Activated CD4-positive, alpha-beta T cell treated with anti-CD3 and anti-CD28 coated beads, Interleukin-2, amount 50 U/mL, for 24 hours (primary cell): ENCODE measurements at places on chromosomes 5 and 9.

DNA sequence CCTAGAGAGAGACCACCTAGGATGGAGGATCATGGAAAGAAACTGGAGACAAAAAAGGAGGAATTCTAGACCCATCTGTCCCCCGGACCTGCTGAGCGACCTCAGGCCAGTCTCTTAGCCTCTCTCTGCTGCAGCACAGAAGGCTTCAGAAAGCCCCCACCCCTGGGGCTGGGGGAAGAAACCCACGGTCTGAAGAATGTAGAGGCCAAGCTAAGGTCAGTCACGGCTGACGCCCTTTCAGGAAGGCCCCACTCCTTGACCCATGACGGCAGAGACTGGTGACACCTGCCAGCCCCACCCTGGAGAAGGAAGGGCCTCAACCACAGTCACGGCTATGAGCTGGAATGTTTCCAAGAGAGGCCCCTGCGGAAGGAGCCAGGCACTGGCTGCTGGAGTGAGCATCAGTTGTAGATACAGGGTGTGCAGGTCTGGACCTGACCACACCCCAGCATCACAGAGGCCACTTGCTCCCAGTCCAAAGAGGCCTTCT is 120.5 kb upstream of the BOD1 start:
- no peak for DNase-seq

DNA sequence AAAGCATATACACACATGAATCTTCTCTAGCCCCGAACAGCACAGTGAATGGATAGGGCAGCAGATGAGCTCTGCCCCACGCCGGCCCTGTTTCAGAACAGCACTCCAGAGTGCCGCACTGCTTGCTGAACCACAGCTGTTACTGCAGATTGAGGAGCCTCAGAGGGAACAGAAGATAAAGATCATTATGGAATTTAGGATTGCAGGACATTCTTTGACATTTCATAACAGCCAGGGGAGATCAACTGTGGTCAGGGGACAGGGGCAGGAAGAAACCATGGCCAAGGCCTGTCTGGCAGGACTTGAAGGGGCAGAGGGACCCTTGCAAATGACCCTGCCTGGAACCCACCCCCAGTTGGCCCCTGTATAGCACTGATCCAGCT is 20.6 kb downstream of the IRF1 start:
- no peak for DNase-seq

- DNase-seq: no peak
These were observed 6.4 kb downstream of the FPGS start for GRCh38 chr9:127809002-127809539.

- no peak for DNase-seq
These were observed 29.8 kb downstream of the TARS1 start for GRCh38 chr5:33470544-33470943.

DNA sequence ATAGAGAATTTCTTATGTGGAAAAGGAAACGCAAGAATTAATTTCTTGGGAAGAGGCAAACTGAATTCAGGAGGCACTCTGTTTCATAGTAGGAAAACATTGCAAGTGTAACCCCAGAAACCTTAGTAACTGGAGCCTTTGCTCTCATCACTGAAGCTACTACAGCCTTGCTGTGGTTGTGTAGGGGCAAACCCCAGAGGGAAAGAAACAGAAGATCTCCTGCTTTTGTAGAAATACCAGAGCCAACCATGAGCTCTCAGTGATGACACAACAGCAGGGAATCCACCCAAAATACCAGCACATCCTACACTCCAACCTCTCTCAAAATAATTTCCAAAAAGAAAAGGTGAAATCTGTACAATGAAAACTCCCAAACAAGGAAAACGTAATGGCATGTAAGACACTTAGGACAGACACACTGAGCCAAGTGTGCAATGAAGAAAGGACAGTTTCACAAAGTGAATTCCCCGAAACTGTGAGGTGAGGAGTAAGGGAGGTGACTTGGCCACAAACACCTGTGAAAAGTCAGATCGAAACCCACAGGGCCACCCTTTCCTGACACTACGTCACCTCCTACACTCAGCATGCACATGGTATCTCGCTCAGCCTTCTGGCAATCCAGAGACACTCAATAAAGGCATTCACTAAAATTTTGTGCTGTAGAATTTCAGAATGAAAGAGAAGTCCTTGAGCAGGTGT is 8.5 kb upstream of the ACSL6 start:
- peak; percentile 77 for DNase-seq

GRCh38 chr9:131807144-131807983 is 67.5 kb upstream of the RAPGEF1 start:
- DNase-seq: no peak

DNA sequence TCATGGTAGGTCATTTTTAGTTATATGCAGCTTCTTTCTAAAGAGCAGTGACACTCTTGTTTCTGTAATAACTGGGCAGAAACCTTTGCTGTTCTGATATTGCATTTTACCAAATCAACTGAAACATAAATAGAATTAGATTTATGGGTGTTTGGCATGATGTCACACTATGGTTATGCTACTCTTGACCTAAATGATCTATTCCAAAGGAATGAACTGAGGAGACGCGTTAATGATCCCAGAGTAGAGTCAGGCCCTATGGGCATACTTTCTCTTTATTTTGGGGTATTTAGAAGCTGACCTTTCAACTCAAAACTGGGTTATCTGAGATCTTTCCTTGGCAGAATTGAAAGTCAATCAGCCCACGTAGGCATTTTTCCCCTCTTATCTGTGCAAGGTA is 146.8 kb upstream of the ADAMTSL1 start:
- no peak for DNase-seq

GRCh38 chr5:142852416-142853198 is 82.4 kb downstream of the ARHGAP26 start:
- DNase-seq: no peak

DNA sequence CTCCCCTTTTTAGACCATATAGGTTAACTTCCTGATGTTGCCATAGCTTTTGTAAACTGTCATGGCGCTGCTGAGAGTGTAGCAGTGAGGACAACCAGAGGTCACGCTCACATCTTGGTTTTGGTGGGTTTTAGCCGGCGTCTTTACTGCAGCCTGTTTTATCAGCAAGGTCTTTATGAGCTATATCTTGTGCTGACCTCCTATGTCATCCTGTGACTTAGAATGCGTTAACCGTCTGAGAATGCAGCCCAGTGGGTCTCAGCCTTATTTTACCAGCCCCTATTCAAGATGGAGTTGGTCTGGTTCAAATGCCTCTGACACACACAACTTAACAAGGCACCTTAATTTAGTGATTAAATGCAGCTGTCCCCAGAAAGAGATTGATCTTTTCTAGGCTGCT is 23.9 kb upstream of the KDM4C start:
- DNase-seq: no peak

DNA sequence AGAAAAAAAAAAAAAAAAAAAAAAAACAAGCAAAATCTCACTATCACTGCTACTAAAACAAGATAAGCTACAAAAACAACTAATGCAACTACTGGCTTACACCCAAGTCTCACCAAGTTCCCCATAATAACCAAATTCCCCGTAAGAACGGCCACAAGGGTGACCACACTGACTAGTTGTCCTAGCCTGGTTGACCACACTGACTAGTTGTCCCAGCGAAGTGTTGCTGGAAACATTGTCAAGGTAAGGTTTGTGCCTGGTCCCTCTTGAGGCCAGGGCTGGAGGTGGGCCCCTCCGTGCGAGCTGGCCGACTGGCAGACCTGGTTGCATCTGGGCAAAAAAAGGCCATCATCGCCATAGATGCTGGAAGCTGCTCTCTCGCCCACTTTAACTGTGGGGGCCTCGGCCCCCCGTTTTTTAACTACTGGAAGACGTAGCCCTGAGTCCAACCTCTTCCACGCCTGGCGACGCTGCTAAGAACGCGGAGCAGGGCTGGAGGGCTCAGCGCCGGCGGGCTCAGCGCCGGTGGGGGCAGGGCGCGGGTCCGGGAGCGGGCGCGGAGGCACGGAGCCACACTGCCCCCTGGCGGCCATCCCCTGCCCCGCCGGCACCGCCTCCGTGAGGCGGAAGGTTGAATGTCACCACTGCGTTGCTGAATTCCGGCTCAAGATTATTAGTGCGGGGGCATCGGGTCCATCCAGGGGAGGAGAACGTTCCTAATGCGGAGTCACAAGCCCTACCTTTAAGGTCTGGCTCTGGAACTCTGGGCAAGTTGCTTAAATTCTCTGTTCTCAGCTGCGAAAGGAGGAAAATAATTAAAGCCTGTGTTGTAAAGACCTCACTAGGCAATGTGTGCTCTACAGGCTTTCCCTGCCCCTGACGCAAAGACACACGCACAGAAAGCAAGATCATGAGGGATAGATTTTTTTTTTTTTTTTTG is 84.0 kb downstream of the HSD17B3 start:
- DNase-seq: peak; percentile 65

DNA sequence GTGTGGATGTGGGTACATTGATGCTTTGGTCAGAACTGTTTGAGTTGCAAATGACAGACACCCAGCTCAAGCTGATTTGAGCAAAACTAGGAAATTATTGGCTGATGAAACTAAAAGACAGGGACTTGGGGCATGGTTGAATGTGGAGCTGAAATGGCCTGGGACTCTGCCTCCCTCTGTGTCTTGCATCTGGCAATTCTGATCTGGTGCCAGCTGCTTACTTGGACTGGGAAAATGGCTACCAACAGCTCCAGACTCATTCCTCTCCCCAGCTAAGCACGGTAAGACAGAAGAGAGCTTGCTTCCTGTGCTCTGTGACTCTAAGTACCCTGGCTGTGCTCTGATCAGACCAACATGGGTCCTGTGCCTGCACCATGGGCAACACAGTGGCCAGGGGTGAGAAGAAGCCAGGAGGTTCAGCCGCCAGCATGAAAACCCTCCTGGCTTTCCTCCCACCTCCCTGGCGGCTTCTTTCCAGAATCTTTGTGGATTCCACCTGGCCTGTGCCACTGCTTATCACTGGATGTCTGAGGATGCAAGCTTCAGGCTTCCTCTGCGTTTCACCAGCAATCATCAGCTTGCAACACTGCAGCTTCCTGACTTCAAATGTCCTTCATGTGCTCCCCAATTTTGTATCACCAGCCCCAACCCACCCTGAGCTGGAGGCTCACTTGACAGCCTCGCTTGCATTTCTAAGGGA is 44.1 kb downstream of the C5orf15 start:
- no peak for DNase-seq

- no peak for DNase-seq
These were observed 510.1 kb downstream of the NR2F1-AS1 start for GRCh38 chr5:93070938-93071337.

DNA sequence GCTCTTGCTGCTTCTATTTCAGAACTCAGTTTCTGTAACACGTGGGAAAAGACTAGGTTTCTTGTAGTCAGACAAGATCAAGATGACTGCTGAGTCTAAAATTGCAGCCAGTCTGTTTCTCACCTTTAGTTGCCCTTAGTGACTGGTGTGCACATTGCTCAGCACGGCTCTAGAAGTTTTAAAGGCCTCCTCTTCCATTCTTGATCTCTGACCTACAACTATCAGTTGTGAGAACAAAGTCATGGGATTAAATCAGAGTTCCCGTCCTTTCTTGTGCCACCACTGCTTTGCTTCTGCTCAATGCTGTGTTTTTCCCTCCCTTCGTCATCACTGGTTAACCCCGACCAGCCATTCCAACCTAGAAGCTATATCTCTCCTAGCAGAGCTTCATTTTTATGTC is 52.8 kb downstream of the GDA start:
- no peak for DNase-seq

GRCh38 chr5:138824924-138825863 is 49.9 kb downstream of the LRRTM2 start:
- no peak for DNase-seq
